ENCODE measurements at places on chromosomes 1 and 21. TPM values are rescaled to one million over a fixed set of nuclear protein-coding genes. Genes with fewer than 3 reads are reported as not detected.

S100A9 gene
- 16.3 TPM for total RNA-seq

HCN3 gene
- 12.8 TPM for total RNA-seq

CFHR4 gene
- not detected for total RNA-seq

HPCA gene
- total RNA-seq: 3.0 TPM

PFKFB2 gene
- total RNA-seq: 52.1 TPM

NBPF3 gene
- 8.0 TPM for total RNA-seq

GPR3 gene
- total RNA-seq: 0.49 TPM

AKIRIN1 gene
- total RNA-seq: 48.0 TPM

ANXA9 gene
- total RNA-seq: 0.40 TPM

TNFAIP8L2 gene
- 0.72 TPM for total RNA-seq

FAM163A gene
- total RNA-seq: 0.10 TPM

OR2T35 gene
- not detected for total RNA-seq

GSTM5 gene
- total RNA-seq: 3.0 TPM

PLA2G2E gene
- total RNA-seq: not detected

CELA3B gene
- 16.7 TPM for total RNA-seq

CLDN17 gene
- not detected for total RNA-seq

Data from colonic mucosa (tissue), 4 donors.